Stimulated activated CD8-positive, alpha-beta memory T cell treated with anti-CD3 and anti-CD28 coated beads, Interleukin-2, amount 100 ng/mL, for 48 hours (primary cell): ENCODE measurements at places on chromosomes 2 and 18.

GRCh38 chr18:48475635-48476549, 62.9 kb upstream of the CTIF start:
- DNase-seq: peak; percentile 3

DNA sequence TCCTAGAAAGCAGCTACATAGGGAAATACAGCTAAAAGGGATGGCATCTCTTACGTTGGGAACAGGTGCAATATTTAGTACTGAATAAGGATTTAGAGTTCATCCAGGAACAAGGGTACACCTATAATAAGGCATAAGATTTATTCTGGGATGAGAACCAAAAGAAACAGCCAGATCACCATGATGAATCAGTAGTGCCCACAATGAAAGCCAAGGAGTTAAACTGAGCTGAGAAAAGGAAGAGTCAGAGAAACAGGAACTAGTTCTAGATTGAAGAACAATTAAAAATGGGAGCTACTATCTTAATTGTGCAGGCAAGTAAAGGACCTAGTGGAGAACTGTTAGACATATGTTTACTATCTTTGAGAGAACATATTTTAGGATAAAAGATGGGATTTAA, 692.3 kb downstream of the LRP1B start:
- DNase-seq: no peak

GRCh38 chr18:49858309-49859020, 45.1 kb upstream of the ACAA2 start:
- DNase-seq: peak; percentile 48

DNA sequence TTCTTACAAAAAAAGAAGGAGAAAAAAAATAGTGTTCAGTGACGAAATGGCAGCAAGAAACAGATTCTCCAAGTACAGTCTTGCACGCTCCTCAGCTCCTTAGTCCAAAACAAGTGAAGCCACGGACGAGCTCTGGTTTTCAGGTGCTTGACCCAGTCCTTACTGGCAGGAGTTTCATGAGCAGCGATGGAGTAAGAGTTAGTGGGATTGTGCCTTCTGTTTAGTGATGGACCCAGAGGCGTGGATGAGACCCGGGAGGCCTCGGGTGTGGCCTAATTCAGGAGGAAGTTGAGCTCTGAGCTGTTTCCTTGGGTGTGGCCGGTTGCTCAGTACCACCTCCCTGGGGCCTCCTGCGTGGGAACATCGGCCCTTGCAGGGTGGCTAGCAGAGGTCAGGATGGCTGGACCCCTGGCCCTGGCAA, 52.0 kb downstream of the KIF5C start:
- peak; percentile 22 for DNase-seq

GRCh38 chr2:28471701-28472236, 24.1 kb upstream of the PLB1 start:
- no peak for DNase-seq

- DNase-seq: no peak
These were observed 553.4 kb downstream of the TNS1 start for GRCh38 chr2:217449444-217449843.

GRCh38 chr2:184554736-184555135, 43.6 kb upstream of the ZNF804A start:
- no peak for DNase-seq

DNA sequence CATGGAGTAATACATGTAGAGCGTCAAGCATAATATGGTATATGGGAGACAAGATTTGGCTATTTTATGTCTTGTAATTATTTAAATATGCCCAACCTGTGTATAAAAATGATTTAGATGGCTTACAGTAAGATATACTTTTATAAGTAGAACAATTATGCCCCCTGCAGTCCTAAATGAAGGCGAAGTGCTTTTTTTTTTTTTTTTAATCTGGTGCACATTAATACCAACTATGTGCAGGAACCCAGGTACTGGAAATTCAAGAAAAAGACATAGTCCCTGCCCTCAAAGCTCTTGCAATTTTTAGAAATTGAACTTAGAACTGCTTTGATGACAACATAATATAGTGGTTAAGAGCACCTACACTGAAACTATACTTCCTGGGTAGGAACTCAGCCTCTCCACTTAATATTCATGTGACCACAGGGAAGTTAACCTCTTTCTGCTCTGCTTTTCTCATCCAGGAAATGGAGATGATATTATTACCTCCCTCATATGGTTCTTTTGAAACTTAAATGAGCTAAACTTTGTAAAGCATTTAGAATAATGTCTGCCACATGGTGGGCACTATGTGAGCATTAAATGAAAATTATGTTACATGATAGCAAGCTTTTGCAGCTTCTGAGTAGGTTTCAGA, 38.1 kb downstream of the AFTPH start:
- DNase-seq: no peak

- DNase-seq: no peak
These were observed 221.0 kb upstream of the OSR1 start for GRCh38 chr2:19579461-19579860.

- DNase-seq: no peak
These were observed 1539.5 kb upstream of the CELF4 start for GRCh38 chr18:39105104-39105503.
